ENCODE measurements at places on chromosomes 1 and 21.

- no peak for DNase-seq
Measured at GRCh38 chr1:98908980-98909379, 95.7 kb downstream of the PLPPR5 start.

DNA sequence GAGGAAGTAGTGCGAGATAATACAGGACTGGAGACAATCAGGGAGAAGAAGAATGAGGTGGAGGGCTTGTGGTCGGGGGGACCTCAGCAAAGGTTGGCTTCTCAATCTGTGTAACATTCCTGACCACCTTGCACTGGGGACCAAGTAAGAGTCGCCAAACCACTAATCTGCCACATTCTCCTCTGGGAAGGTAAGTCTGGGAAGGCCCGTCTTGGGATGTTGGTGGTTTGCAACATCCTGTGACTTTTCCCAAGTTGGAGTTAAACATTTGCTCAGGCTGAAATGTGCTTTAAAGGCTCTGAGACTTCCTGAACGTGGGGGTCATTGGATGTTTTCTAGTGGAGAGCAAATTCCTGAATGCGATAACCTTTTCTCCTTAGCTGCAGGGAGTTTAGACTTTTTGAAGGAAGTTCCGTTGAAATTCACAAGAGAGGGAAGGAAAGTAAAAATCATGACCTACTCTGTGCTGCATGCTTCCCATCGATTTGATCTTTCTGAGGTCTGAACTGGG is 325.9 kb downstream of the RPS6KC1 start:
- DNase-seq = no peak

DNA sequence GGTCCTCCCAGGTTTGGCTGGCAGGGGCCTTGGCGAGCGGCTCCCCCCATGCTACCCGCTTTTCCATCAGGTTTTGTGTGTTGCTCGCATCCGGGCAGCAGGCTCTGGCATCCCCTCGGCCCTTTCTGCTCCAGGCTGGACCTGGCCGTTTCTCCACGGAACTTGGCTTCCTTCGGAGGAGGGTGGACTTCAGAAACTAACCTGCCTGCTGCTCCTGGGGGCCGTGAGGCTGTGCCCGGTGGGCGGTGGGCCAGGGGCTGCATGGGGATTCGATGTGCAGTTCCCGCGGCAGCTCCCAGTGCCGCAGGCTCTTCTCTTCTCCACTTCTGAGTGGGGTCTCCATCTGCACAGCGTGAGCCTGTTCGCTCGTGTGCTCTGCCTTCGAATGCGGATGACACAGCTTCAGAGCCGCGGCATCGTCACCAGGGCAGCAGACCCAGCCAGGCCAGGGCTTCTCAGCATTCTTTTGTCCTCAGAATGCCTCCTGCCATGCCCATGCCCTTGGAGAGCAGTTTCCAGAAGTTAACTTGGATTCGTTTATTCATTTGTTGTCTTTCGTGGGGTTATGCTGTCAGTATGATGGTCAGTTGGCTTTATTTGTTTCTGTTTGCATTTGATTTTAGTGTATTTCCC is 36.4 kb downstream of the PRKCZ start:
- no peak for DNase-seq

DNA sequence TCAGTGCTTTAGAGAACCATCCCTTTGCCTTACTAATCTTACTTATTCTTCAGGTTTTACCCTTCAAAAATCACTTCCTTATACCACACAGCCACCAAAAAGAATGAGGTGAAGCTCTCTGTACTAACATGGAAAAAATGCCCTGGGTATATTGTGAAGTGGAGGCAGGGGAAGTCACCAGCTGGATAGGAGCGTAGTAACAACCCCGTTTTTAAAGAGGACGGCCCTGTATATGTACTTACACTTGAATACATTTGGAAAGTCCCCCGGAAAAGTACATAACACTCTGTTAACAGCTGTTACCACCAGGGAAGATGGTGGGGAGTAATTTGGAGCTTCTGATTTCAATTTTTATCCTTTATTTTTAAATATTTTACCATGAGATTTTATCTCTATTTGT is 28.2 kb upstream of the KHDRBS1 start:
- no peak for DNase-seq

DNA sequence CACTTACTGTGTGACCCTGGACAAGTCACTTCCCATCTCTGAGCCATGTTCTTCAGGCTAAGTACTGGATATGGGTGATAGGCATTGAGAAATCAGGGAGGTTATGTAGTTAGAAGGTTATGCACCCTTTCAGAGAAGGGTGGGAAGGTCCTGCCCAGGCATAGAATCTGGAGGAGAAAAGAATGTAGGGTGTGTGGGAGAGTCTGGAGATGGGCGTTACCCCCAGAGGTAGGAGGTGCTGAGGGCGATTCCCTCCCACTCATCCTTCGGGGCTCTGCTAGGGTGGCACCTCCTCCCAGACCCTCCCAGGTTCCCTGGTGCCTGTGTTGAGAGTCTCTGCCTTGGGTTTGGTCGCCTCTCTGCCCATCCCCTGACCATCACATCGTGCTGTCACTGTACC is 51.1 kb downstream of the IGSF21 start:
- no peak for DNase-seq
